ENCODE measurements at places on chromosomes 4 and X. TPM values are rescaled to one million over a fixed set of nuclear protein-coding genes. Genes with fewer than 3 reads are reported as not detected.

DNA sequence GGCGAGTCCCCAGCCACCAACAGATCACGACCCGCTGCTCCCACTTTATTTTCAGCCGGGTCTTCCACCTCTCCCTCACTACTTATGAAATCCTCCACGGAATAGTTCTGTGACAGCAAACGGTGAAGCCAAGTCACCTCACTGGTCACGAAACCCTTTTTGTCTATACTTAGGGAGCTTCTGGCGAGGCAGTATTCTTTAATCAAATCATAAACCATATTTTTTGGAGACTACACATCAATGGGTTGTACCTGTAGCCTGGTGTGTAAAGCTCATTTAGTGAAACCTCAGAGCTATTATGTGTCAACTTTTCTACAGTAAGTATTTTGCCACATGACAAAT is 809 bp upstream of the H2AZ1 start:
- no peak for DNase-seq

The RBM46 gene
- total RNA-seq: 0.31 TPM

The NKAP gene
- total RNA-seq: 8.9 TPM

The LIAS gene
- total RNA-seq: 12.9 TPM

DNA sequence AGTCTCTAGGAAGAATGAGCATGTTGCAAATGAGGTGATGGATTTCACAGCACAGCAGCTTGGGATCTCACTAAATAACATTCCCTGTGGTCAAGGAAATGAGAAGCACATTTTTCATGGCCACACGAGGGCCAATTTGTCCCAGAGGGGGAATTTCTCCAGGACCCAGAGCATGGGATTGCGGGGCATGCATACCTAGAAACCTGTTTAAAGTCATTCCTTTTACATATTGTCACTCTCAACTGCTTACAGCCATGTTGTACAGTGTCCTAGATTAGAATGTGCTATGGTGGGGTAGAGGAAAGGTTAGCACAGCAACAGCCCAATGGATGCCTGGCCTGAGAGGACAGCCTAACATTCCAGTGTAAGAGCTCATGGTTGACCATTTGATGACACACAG is 37.4 kb upstream of the NLGN4X start:
- DNase-seq: no peak

- no peak for DNase-seq
These were observed 150.5 kb upstream of the DDIT4L start for GRCh38 chr4:100340512-100341485.

The BMX gene
- 1.2 TPM for total RNA-seq

DNA sequence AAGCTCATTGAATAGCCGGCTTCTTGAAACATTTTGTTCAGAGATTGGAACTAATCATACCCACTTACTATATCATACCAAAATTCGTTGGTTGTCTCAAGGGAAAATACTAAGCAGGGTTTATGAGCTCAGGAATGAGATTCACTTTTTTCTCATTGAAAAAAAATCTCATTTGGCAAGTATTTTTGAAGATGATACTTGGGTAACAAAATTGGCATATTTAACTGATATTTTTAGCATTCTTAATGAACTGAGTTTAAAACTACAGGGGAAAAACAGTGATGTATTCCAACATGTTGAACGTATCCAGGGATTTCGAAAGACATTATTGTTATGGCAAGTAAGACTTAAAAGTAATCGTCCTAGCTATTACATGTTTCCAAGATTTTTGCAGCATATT is 6.4 kb downstream of the FAM200B start:
- no peak for DNase-seq

- no peak for DNase-seq
These were observed 98.7 kb downstream of the MAB21L2 start for GRCh38 chr4:150680651-150681050.

All from occipital lobe (tissue), 3 donors.